Stimulated activated CD4-positive, alpha-beta T cell treated with anti-CD3 and anti-CD28 coated beads, TNF-alpha, amount 100 ng/mL, for 1 hour (primary cell): ENCODE measurements at places on chromosomes 6 and 20.

DNA sequence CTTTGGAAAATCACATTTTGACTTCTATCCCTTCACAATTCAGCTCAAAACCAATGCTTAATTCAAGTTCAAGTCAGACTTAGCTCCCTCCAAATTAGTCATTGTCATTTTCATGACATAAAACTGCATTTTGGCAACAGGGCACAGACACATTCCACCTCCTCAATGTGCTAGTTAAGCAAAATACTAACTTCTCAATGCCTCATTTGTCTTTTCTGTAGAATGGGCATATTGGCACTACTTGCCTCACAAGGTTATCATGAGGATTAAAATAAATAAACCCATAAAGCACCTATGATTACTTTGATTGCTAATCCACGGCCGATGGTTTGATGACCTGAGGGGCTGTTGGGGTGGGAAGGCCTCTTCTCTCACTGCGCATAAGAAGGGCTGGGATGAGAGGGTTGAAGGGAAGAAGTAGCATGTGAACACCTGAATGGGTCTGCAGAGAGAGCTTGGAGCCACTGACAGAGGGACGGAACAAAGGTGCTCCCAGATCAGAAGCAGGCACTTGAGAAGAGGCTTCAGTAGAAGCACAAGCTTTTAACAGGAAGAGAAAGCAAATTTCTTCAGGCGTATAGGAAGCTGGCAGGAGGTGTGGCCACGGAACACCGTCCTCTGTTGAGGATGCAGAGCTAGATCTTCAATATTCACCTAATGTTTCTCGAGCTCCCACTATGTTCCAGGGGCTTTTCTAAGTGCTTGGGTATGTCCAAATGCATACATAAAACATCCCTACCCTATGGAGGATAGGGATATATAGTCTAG is 11.7 kb upstream of the TBC1D7 start:
- no peak for DNase-seq

GRCh38 chr20:22216984-22217383 is 367.4 kb downstream of the FOXA2 start:
- no peak for DNase-seq

- no peak for DNase-seq
Observed at GRCh38 chr6:143963158-143963919, 44.7 kb downstream of the PLAGL1 start.

DNA sequence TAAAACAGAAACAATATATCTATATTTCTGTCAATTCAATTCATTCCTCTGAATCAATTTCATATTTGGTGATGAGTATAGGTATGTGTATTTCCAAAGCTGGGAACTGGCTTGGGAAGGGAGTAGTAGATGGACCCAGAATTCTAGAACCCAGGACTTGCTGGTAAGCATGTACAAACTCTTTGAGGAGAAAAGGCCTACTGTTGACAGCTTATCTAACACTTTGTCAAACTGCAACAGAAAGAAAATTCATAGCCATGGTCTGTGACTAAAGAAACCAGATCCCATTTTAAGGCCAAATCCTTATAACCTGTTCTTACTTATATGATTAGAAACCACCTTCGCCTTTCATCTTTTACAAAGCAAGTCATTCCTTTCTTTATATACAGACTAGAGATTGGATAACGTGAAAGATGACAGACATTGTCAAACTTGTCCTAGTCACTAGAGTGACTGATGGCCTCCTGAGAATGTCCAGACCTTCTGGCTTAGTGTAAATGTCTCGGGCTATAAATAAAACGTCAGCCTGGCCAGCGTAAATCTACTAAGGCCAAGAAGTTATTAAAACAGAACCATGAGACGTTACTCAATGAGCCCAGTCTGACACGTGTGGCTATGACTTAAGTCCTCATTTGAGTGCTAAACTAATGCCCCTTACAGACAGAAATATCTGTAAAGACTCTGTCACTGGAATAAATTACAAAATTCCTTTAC is 152.3 kb downstream of the ALDH8A1 start:
- no peak for DNase-seq

DNA sequence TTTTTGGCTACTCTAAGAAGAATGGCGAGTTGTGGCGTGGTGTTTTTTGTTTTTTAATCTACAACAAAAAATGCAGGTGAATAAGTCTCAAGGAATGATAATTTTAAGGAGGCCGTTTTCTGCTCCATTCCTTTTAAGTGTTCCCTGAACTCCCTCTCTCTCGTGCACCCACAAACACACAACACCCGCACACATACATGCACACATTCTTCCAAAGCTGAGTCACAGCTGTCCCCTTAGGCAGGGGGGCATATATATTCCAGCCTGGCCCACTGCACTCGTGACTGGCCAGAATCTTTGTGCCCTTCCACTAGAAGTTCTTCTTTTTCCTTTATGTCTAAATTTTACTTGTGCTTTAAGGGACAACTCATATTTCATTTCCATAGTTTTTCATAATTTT is 405.7 kb downstream of the LMBRD1 start:
- no peak for DNase-seq

GRCh38 chr20:61804752-61805295 is 260.9 kb downstream of the TAF4 start:
- DNase-seq, result no peak

- no peak for DNase-seq
Observed at GRCh38 chr6:147695819-147696218, 187.3 kb downstream of the SAMD5 start.

- no peak for DNase-seq
Observed at GRCh38 chr6:93849857-93850256, 430.5 kb upstream of the EPHA7 start.

DNA sequence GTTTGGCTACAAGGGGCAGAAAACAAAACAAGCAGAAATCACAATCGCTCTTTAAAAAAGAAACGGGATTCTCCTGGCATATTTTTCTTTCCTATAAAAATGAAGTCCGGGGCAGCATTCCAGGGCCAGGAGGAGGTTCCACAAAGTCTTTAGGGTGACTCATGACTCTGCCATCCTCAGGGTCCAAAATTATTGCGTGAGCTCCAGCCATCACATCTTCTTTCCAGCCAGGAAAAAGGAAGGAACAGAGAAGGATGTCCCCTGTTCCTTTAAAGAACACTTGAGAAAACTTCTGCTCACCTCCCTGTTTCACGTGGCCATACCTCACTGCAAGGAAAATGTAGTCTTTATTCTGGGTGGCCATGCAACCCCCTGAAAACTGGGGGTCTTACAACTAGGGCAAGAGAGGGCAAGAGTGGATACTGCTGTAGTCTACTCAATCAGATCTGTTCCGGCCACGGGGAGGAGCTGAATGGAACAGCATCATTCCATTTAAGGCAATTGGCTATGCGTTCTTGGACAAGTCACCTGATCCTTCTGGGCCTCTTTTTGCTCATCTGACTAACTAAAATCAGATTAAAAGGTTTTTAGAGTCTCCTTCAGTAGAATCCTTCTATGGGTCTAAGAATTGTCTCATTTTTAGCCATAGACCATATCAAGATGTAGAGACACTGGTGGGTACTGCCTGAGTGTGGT is 49.4 kb downstream of the CTCFL start:
- no peak for DNase-seq

DNA sequence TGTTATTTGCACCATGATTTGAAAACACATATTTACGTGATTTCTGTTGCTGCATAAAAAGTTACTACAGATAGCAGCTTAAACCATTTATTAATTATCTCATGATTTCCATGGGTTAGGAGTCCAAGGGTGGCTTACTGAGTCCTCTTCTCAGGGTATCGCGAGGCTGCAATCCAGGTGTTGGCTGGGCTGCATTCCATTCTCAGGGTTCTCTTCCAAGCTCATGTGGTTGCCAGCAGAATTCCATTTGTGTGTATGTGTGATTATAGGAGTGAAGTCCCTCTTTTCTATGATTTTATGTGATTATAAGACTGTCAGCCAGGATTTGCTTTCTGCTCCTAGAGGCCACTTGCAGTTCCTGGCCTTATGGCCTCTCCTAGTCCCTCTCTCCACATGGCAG is 135.1 kb downstream of the FAM83B start:
- DNase-seq, result no peak

DNA sequence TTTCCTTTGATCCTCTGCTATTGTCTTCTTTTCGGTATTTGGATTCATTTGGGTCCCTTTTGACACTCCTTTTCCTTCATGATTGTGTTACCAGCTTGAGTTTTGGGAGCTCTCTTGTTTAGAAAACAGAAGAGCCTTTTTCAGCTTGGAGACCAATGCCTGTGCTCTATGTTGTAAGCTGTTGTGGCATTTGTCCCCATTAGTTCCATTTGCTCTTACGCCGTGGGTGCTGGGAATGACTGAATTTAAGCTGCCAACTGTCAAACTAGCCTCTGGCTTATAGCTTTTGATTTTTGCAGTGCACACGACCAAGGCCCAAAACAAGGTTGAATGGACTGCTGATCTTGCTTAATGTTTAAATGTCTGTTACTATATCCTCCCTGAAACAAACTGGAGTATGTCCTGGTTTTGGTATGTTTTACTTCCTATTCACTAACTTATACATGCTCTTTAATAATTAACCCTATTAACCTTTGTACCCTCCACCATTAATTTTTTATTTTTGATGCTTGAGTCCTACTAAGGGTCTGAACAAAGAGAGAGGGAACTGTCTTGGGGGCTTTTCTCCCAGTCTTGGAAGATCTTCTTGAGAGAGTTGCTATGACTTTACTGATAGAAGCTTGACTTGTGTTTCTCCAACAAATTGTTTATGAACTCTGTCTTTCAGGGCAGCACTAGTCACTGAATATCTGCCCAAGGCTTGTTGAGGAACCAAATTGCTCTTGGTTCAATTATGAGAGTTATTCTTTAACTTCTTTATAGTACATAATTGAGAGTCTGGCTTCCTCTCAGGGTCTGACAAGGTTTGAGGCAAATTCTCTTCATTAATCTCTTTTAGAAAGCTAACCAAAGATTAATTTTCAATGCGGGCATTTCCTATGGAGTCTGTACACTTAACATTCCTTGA is 100.3 kb upstream of the SIRPG start:
- no peak for DNase-seq

- no peak for DNase-seq
Observed at GRCh38 chr20:53124803-53125202, 152.6 kb downstream of the TSHZ2 start.

- no peak for DNase-seq
Observed at GRCh38 chr6:95882371-95882770, 133.4 kb upstream of the FUT9 start.

DNA sequence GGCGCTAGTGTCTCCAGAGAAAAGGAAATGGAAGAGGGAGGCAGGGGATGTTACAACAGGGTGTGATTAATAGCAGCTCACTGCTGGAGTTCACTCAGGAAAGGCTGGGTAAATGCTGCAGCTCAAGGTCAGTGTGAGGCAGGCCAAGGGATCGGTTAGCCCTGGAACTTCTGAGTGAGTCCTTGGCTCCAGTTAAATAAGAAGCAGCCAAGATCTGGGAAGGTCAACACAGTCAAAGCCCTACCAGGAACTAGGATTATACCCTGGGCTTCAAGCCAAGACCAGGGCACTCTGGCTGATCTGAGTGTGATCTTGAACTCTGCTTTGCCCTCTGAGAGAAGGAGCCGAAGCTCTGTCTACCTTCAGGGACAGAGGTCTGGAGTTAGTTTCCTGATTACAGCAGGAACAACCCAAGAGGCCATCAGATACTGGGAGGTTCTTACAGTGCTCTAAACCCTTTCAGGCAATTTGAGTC is 44.3 kb downstream of the TPD52L1 start:
- no peak for DNase-seq

- no peak for DNase-seq
Observed at GRCh38 chr6:146211646-146212045, 182.8 kb downstream of the GRM1 start.

DNA sequence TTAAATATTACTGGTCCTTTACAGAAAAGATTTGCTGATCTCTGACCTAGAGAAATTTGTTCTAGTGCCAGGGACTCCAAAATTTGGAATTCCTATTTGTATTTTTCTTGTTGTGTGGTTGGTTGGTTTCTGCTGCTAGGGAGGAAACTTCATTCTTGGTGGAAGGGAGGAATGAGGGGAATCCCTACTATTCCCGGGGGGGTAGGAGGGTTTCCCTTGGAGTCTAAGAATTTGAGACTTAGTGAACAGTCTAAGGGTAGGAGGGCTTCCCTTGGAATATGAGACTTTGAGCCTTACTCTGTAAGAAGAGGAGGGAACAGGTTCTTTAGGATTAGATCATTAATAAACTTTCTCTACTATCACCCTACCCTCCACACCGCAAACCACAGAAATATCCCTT is 67.1 kb upstream of the ADGRF1 start:
- no peak for DNase-seq
